Upper lobe of right lung (tissue), 1 donor: ENCODE measurements at places on chromosomes 12 and 14. TPM values are rescaled to one million over a fixed set of nuclear protein-coding genes. Genes with fewer than 3 reads are reported as not detected.

The ASCL1 gene
- not detected for total RNA-seq

The CLEC1B gene
- not detected for total RNA-seq

The DCAF5 gene
- 57.3 TPM for total RNA-seq

The CRIP2 gene
- total RNA-seq = 191 TPM

DNA sequence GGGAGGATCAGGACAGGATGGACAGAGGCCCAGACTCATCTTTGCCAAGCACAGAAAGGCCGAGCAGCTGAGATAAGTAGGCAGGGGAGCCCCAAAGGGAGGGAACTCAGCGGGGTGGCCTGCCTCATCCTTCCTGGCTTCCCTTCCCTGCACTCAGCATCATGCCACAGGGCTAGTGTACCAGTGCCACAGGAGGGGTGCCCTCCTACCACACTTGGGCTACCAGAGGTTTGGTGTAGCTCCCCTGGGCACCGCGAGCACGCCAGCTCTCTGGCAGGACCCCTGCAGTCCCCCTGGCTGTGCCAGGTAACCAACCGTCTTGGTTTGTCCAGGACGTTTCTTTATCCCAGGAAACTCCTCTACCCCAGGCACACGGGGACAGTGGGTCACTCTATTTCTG is 123.5 kb downstream of the ESRRB start:
- peak; percentile 52 for DNase-seq
